ENCODE measurements at places on chromosomes 11 and 22.

GRCh38 chr22:23754980-23755636 lies 883 bp upstream of the VPREB3 start:
- no peak for DNase-seq

- no peak for DNase-seq
Observed at GRCh38 chr11:35383953-35384352, 35.4 kb downstream of the SLC1A2 start.

GRCh38 chr22:45883811-45884170 lies 93.2 kb downstream of the WNT7B start:
- no peak for DNase-seq

DNA sequence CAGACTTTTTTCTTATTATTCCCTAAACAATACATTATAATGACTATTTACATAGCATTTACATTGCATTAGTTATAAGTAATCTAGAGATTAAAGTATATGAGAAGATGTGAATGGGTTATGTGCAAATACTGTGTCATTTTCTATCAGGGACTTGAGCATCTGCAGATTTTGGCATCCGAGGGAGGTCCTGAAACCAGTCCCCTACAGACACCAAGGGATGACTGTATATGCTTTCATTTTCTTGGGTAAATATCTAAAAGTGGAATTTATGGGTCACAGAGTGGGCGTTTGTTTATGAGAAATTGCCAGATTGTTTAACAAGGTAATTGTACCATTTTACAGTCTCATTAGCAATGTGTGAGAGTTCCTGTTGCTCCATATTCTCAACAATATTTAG lies 454.5 kb upstream of the API5 start:
- no peak for DNase-seq

- no peak for DNase-seq
Observed at GRCh38 chr22:30743257-30744020, 48.8 kb downstream of the OSBP2 start.

DNA sequence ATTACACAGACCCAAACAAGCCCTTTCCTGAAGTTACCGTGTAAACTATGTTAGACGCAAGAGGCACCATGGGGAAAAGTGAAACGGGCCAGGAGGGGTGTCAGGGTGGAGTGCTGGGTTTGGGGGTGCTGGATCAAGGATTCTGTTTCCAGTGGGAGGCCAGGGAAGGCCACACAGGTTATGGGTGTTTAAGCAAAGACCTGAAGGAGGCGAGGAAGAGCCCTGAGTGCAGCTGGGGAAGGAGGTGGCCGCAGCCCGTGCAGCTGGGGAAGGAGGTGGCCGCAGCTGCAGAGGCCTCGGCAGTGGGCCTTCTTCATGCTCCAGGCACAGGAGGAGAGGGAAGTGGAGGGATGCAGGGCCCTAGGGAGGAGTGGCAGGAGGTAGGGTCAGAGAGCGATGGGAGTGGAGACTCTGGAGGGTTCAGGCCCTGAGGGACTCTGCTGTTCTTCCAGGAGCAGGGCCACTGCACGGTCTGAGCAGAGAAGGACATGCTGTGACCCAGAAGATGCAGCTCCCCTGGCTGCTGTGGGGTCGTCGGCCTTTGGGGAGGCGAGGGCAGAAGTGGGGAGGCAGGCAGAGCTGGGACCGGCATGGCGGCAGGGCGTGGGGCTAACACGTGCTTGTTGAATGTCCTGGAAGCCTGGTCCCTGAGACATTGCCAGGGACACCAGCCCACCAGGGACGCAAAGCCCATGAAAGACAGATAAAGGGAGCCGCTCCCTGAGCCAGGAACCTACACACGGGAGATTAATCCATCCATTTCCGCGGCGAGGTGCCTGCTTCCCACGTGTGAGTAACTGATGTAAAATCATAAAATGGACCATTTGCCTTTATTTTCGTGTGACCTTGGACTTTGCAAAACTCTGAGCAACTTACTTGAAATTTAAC lies 1049.1 kb downstream of the BRD1 start:
- no peak for DNase-seq

DNA sequence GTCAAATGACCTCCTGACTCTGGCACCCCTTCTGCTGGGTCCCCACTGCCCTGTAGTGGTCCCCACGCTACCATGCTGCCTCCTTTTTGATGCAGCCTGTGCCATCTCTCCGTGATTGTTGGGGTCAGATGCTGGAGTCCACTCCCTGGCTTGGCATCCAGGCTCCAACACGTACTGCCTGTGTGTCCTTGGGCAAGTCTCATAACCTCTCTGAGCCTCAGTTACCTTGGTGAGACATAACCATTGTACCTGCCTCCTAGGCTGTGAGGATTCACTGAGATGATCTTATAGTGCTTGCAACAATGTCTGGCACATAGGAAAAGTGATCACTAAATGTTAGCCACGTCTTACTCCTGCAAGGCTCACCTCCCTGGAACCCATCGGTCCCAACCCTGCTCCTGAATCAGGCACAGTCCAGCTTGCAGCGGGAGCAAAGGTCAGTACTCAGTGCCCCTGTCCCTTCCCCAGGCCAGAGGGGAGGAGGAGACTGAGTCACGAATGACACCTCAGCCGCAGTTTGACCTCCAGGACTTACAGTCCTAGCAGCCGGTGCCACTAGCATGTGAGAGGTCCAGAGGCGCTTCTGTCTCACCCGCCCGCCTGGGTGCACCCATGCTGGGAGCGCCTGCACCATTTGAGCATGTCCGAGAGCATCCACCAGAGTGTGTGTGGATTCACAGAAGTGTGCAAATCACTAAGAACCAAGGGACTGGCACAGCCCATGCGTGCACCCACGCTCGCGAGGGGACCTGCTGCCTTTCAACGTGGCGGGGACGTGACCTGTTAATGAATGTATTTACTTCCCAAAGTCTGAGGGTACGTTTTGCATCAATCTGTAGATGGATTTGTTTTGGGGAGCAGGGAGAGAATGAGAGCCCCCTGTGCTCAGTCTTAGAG lies 3.0 kb upstream of the APOA4 start:
- no peak for DNase-seq

DNA sequence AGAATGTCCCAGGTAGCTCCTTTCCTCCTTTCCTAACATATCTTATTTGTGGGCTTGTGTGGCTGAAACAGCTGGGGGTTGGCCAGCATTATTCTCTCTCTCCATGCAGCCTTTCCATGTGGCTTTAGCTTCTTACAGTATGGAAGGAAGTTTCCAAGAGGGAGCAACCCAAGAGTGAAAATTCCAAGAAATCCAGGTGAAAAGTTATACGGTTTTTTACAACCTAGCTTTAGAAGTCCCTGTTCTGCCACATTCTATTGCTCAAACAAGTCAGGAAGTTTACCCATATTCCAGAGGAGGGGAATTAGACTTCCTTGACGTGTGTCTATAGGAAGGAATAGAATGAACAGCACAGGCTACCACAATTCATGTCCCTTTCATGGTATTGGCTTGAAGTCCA lies 10.0 kb upstream of the SWAP70 start:
- DNase-seq: no peak

DNA sequence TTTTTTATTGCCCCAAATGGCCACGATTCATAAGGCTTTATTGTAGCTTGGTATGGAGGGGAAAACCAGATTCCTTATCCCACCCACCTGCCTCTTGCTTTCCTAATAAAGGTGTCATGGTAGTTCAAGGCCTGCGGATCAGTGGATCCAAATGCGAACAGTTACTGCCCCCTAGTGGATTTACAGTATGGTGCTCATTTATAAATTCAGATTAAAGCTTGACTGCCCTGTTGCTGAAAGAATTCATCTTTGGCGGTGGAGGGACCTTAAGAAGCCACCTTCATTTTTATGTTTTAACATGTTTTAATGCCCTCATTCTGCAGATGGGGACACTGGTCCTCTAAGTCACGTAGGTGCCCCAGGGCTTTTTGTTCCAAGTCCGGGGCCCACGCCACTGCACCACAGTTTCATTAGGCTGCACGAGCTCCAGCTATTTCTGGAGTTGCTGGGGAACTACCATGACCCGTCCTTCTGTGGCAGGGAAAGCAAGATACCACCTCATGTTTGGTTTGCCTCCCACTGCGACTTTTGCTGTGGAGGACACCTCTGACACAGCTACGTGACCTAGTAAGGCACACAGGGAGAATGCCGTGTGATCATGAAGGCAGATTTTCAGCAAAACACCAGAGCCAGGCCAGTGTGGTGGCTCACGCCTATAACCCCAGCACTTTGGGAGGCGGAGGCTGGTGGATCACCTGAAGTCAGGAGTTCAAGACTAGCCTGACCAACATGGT lies 15.6 kb upstream of the INCENP start:
- peak; percentile 73 for DNase-seq

DNA sequence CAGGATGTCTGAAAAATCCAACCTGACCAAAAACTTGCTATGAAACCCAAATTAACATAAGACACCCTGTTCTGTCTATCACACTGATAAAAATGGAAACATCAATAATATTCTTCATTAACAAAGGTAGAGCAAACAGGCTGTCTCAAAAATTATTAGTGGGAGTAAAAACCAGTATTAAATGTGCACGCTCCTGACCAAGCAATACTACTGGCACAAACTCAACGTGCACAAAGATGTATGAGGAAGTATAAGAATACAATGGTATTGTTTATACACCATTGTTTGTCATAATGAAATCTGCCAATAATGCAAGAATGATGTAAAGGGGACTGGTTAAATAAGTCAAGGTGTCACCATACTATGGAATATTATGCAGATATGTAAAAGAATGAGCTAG lies 288.5 kb downstream of the MN1 start:
- DNase-seq: no peak

DNA sequence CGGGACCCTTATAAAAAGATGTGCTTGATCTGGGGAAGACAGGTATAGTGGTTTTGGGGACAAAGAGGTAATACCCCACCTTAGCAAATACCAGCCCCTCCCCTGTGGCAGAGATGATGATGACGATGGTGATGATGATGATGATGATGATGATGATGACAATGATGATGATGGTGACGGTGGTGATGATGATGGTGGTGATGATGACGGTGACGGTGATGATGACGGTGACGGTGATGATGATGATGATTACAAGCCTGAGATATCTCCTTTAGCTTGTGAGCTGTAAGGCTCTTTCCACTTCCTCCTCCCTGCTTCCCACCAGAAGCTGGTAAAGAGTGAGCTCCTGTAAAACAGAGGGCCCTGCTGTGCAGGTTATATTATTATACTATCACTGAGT lies 89.5 kb upstream of the TMEM45B start:
- DNase-seq: no peak

DNA sequence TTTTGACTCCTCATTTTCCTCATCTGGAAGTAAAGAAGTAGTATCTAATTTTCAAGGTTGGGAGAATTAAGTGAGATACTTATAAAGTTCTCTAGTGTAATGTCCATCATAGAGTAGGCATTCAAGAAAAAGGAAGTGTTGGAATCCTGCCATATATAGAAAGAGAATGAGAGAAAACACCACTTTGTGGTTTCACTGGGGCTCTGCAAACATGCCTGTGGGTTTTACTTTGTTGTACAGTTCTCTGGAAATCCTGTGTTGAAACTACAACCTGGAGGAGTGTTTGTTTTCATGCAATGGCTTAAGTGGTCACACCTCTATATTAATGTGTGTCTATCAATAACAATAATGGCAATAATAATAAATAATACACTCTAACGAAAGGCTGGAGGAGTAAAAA lies 741.7 kb downstream of the NELL1 start:
- no peak for DNase-seq

GRCh38 chr11:61138935-61139334 lies 22.3 kb downstream of the VPS37C start:
- DNase-seq: no peak

GRCh38 chr22:46409631-46410210 lies 74.2 kb downstream of the TRMU start:
- DNase-seq: no peak

GRCh38 chr11:114478768-114479167 lies 39.5 kb downstream of the REXO2 start:
- DNase-seq: no peak

DNA sequence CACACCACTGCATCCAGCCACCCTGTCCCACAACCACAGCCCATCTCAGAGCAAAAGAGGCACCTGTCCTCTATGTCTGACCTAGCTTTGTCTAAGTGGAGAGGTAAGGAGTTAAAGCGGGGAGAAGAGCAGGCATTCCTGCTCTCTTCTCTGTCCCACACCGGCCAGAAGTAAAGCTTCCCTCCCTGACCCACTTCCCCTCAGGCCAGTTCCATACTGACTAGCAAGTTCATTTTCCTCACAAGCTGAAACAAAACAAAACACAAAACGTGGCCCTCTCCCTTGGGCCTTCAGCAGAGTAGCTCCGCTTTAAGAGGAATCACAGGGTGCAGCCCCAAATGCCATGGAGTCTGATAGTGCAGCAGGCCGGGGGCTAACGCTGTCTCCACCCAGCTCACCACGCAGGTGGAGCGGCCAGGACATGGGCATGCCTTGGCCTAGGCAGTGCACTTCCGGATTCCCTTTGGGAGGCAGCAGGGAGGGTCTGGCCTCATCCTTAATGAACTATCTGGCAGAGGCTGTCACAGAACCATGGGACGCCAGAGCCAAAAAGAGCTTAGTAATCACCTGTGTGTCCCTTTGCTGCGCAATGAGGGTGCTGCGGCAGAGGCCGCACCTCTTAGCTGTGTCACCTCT lies 34.0 kb downstream of the FLI1 start:
- DNase-seq: no peak

DNA sequence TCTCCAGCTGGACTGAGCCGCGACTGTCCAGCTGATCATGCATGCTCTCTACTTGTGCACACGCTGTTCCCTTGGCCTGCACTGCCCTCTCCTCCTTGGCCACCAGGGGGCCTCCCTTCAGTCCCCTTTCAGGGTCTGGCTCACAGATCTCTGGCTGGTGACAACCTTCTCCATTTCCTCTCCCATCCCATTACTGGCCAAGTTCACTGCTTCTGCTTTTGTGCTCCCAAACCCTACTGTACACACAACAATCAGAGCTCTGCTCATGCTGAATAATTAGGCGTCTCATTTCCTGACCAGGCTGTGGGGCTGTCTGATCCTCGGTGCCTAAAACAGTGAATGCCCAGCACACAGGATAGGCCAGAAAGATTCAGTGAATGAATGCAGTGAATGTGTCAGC lies 224.0 kb upstream of the NARS2 start:
- peak; percentile 74 for DNase-seq

- DNase-seq: no peak
Observed at GRCh38 chr11:73520353-73521061, 77.4 kb downstream of the FAM168A start.

DNA sequence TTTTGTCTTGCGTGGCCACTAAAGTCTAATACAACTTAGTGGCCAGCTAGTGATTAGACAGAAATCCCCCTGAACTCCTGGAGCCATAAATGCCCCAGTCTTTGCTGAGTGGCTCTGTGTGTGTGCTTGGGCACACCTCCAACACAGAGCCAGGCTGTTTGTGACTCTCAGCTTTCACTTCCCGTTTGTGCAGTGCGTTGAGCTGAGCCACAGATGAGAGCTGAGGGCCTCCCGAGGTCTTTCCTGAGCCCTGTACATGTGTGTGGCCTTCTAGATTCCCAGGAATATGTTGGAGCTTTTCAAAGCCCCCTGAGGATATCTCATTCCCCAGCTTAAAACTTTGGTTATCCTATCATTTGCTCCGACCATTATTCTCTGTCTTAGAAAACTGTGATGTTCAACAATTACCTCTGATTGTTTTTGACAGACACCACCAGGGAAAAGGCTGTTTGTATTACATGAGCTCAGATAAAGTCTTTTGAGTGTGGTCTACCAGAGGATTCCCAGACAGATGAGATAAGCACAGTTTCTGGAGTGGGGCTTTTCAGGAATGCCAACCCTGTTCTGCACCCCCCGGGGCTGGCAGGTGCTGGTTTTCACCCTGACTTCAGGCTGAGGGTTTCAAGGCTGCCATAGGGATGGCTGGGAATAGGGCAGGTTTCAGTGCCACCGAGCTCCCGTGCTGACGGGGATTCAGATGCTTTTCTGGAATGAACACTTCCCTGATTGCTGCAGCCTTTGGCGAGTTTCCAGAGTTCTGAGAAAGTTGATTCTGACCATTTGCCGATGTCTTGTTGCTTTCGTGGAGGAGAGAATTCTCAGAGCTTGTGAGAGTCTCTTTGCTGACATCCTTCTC lies 23.8 kb downstream of the IGHMBP2 start:
- peak; percentile 70 for DNase-seq
